Small intestine (tissue), 16 donors: ENCODE measurements at places on chromosomes 1 and 21.

GRCh38 chr1:226176870-226177269 is 9.7 kb downstream of the ACBD3 start:
- DNase-seq, result no peak

DNA sequence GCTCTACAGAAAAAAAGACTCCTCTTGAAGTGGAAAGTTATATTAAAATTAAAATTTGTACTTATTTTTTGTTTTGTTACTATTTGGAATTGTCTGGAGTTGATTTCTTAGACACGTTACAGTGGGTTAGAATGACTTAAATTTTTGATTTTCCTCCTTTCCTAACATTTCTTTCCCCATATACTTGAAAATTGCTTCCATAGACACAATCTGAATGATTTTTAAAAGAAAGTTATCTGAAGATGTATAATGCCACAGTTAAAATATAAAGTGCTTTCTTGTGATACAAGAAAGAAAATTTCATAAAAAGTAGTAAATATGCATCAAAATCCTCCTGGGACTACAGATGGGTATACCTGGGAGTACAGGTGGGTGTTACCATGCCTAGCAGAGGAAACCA is 2.3 kb downstream of the HS2ST1 start:
- DNase-seq, result no peak

- DNase-seq, result no peak
Observed at GRCh38 chr1:162303004-162303344, 73.7 kb downstream of the SPATA46 start.

- DNase-seq, result no peak
Observed at GRCh38 chr1:197024460-197024859, 42.6 kb downstream of the F13B start.

DNA sequence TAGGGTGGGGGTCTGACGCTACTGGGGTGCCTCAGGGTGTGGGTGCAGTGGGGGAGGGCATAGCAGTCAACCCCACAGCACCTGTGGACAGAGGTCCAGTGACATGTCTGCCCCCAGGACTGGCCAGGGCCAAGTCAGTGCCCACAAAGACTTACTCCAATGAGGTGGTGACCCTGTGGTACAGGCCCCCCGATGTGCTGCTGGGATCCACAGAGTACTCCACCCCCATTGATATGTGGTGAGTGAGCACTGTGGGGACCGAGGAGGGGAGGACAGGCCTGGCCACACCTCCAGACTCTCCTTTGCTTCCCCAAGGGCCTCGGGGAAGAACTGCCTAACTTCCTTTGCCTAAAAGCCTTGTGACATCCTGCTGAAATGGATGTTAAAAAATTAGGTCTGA is 23.5 kb downstream of the CDK18 start:
- DNase-seq, result no peak

DNA sequence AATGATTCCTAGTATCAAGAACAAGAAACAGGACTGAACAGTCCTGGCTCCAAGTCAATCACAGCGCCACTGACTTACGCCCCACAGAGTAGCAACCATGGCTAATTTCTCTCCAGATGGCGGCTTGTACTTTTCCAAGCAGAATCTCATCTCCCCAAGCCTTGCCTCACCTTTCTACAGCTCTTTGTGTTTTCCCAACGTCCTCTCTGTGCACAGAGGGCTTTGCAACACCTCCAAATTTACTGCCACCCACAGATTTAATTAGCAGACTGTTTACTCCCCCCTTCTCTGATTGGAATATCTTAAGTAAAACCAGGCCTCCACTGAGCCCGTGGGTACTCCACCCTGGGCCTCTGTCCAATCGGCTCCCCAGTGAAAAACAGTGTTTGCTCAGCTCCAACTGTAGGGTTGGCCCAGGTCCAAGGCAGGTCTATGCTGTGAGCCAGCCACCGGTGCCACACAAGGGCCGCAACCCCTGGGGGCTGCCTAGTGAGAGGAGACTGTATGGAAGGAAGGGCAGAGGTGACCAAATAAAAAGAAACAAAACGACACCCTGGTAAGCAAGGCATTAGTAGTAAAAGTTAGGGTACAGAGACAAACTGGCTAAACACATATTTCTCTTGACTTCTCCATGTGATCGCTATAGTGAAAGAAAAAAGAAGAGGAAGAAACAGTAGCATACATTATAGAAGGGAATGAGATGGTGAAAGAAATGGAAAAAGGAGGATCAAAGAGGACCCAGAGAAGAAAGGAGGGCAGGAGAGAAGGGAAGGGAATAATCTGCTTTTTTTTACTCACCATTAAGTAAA is 128.4 kb upstream of the SOD1 start:
- no peak for DNase-seq

DNA sequence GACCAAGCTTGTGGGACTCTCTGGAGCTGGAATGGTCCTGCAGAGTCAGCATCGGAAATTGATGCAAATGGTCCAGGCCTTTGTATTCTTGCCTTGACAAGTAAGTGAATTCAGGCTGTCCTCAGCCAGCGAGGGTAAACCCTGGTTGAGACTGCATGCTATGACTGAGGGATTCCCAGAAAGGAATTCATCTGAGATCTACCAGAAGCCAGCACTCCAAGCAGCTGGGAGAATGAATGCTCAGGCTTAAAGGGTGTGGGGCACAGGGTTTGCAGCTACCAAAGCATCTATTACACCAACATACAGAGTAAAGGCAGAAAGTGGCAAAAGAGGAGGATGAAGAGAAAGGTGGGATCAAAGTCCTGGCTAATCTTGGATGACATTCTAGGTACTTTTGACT is 257.0 kb upstream of the LYPLAL1 start:
- DNase-seq, result no peak

GRCh38 chr1:11691928-11692711 is 610 bp downstream of the DRAXIN start:
- no peak for DNase-seq

- peak; percentile 61 for DNase-seq
Observed at GRCh38 chr1:53172426-53173128, 24.0 kb upstream of the CPT2 start.

- peak; percentile 30 for DNase-seq
Observed at GRCh38 chr1:19514391-19514831, 29.1 kb upstream of the CAPZB start.

DNA sequence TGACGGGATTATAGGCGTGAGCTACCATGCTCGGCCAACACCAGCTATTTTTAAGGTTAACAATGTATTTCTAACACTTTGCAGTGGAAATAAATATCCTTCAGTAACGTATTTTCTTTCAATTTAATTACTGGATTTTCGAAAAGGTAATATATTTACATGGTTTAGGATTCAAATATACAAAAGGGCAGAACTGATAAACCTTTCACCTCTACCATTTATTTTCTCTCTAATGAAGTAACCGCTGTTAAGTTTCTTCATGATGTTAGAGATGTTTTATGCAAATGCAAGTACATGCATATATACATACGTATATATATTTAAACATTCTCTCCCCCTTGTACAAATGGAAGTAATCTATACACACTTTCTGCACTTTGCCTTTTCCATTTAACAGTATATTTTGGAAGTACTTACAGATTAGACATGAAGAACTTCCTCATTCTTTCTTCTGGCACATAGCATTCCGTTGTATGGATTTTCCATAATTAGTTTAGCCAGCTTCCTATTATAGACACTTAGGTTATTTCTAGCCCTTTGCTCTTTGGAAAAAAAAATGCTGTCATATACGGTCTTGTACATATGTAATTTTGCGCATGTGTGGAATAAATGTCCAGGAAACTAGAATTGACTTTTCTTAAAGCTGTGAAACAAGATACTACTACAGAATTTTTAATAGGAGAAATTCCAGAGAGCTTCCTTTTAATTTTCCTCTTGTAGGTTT is 14.9 kb upstream of the HJV start:
- DNase-seq, result peak; percentile 35

DNA sequence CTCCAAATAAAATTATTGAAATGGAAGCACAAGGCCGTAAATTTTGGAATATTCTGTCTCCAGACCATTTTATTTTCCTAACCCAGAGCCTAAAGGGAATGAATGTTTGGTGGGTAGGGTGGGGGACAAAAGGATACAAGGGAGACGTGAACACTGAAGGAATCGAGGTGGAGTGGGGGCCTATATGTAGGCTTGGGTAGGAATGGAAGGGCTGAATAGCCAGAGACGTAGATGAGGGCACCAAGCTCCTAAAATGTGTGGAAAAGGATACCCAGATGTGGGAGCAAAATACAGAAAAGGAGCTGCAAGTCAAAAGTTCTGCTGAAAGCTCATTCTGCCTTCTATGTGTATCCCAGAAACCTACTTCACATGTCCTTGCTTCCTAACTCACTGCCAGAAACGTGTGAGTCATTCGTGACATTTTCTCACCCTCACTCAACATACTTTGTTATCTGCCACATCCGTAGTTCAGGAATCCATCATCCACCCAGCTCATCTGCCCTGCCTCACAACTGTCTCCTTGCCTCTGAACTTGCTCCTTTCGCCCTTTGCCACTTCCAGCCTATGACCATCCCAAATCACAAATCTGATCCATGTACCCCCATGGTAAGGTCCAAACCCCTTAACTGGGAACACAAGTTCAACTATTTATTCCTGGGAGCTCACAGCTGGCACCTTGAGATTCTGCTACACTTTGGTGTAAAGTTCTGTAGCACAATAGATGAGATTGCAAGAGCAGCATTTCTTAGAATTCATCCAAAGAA is 84.1 kb upstream of the PRDX6 start:
- no peak for DNase-seq

- peak; percentile 75 for DNase-seq
Observed at GRCh38 chr21:33387294-33387693, 15.9 kb upstream of the IFNGR2 start.

- no peak for DNase-seq
Observed at GRCh38 chr1:163668472-163668871, 346.7 kb downstream of the NUF2 start.
